ENCODE measurements at places on chromosomes 12 and 14. TPM values are rescaled to one million over a fixed set of nuclear protein-coding genes. Genes with fewer than 3 reads are reported as not detected.

DNA sequence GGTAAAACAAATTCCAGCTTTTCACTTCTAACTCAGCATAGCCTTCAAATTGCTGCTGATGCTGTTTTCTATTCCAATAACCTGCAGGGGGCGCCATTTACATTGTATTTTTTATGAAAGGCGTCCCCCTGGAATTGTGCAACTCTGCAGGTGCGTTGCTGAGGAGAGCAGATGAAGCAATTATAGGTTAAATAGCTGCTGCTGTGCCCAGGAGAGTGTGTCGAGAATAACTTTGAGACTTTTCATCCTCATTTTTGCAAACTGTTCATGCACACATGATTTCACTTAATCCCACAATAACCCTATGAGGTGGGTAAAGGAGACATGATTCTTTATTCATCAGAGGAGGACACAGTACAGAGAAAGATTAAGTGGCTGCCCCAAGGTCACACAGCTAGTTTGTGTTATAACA, 75.7 kb downstream of the MYRFL start:
- DNase-seq: peak; percentile 85

DNA sequence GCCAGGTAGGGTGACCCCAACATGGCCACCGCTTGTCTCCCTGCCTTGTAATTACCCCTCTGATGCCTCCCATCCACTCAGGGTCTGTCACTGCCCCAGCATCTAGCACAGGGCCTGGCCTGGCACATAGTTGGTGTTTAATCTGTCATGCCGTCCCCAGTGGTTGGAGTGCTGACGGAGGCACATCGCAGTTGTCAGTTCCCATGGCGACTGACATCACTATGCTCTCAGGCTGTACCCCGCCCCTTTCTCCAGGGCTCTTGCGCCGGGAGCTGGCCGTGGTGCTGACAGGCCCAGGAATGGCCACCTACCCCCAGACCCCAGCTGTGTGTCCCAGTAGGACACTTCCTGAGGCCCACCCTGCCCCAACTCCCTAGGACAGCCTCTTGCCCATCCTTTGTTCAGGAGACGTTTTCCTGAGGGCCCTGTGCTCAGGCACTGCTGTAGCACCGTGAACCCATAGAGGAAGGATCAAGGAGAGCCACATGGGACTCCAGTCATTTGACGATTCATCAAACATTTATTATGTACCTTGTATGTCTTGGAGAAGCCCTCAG, 23.0 kb downstream of the FAM222A start:
- peak; percentile 57 for DNase-seq

EDDM3A gene
- total RNA-seq: not detected

DNA sequence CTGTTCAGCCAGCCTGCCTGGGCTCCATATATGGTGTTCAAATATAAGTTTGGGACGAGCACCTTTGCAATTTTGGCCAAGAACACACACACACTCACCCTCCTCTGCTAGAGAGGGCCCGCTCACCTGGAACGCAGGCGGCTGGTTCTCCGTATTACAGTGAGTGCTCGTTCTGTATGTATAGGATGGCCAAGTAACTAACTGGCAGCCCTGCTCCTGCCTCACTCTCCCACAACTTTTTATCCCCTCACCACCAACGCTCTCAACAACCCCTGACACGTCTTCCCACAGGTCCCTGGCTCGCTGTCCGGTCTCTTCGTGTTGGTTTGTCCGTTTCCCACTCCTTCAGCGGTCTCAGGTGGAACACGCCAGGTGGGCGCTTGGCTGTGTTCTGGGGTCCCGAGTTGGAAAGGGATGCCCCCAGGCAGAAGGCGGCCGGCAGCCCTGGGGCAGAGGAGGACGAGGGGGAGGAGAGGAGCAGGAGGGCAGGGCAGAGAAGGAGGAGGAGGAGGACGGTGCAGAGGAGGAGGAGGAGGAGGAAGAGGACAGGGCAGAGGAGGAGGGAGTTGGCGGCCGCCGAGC, 398 bp upstream of the MSRB3 start:
- DNase-seq: no peak

GRCh38 chr12:20140751-20141150, 227.6 kb upstream of the PDE3A start:
- no peak for DNase-seq

- no peak for DNase-seq
Measured at GRCh38 chr12:54786081-54786480, 68.2 kb upstream of the MUCL1 start.

TMEM132C gene
- 13.5 TPM for total RNA-seq

GRCh38 chr12:25301798-25302197, 51.1 kb upstream of the KRAS start:
- no peak for DNase-seq

- DNase-seq: no peak
Measured at GRCh38 chr14:20350860-20351259, 7.4 kb downstream of the PARP2 start.

DNA sequence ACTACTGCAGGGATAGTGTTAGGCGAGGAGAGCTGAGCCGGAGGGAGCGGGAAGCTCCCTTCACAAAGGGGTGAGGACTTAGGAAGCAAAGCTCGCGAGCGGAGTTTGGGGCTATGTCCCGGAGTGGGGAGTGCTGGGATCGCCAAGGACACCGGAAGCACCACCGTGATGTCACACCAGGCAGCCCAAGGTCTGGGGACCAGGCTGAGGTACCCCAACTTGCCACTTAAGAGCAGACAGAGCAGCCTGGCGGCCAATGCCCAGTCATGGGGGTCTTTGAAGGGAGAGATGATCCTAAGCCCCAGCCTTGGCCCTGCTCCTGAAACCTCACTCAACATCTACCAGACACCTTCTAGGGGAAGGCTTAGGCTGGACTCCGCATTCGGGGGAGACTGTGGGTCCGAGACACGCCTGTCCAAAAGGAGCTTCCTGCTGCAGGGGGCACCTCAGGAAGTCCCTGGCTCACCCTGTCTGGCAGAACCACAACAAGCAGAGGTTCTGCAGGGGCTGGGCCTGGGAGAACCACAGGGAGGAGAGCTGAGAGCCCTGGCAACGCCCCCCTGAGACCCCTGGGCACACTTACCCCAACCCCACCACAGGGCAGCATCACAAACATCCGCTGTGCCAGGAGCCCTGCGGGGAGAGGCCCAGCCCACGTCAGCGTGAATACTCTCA, 17.8 kb downstream of the SLC48A1 start:
- DNase-seq: no peak

NKX2-1 gene
- total RNA-seq: 0.22 TPM

GRCh38 chr12:116783525-116784237, 45.6 kb downstream of the RNFT2 start:
- DNase-seq: no peak

GRCh38 chr12:51401900-51402299, 10.7 kb upstream of the GALNT6 start:
- no peak for DNase-seq

KLRC3 gene
- not detected for total RNA-seq

GRCh38 chr12:92145481-92145730, 240 bp downstream of the BTG1 start:
- no peak for DNase-seq

DNA sequence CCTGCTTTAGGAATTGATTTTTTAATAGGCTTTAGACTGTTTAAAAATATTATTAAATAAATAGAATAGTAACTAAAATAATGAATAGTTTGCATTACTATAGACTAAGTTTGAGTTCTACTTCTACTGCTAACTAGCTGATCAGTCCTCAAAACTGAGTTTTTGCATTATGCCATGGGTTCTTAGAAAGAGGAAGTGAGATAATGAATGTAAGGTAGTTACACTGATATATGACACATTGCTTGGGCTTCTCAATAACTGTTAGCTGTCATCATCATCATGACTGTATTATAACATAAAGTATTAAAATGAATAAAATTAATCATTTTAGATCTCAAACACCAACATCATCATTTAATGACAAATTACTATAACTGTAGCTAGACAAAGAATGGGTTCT, 949.7 kb downstream of the TRHDE start:
- DNase-seq: no peak

MYF6 gene
- total RNA-seq: not detected

DNA sequence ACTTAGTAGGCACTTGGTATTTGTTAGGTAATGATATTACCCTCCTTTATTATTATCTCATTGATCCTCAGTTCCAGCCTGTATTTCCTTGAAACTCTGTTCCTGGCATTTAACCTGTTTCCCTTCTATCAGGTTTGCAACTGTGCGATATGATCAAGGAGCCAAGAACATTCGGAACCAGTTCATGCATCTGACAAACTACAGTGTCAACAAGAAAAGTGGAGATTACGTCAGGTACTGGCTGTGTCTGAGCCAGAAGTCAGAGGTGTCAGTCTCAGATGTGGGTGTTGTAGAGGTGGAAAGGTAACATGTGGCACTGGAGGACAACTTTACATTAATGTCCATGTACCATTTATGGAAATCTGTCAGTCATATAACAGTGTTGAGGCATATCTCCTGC, 56.7 kb downstream of the TTLL5 start:
- DNase-seq: no peak

DNA sequence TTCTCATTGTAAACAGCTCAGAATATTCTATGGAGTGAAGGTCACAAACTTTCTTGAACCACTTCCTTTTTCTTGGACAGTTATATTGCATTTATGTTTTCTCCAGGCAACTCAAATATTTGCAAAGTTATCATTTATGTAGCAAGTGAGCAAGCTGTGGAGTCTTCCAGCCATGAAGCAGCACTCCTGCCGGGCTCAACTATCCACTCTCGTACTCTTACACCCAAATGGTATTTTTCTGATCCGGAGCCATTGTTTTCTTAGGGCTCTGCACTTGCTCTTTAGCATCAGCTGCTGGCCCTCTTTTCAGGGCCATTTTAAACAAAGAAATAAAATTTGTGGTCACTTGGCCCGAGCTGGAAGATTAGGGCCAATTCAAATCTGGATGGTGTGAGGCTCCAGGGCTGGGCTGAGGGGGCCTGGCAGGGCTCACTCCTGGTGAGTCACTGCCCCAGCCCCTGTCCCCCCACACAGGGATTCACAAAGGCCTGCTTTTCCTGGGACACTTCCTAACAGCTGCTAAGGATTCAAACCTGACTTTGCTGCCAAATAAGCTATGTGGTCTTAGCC, 19.7 kb downstream of the SYNE3 start:
- DNase-seq: no peak

DNA sequence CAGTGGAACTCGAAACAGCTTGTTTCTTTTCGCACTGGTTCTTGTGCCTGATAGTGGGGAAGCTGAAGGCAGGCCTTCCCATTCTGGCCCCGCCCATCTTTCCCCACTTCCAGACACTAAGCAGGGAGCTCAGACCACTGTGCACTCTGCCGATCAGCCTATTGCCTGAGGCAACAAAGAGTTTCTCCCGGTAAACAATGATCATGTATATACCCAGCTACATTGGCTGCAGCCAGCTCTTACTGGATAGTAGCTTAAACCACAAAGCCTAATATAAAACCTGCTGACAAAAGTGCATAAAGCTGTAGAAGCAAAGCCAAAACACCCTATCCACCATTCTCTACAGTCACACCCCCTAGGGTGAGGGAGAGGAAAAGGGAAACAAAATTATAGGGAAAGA, 24.7 kb upstream of the GLIPR1 start:
- no peak for DNase-seq

DNA sequence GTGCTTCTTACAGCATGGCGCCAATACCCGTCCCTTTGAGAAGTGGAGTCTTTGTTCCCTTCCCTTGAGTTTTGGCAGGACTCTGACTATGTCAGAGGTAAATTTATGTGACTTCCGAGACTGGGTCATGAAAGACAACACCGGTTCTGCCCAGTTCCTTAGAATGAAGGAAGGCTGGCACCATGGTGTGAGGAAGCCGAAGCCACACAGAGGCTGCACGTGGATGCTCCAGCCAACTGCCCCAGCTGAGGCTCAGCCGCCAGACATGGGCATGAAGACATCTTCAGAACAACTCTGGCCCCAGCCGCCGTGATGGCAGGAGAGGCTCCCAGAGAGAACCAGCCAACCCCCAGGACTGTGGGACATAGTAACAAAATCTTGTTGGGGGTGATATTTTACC, 111.2 kb downstream of the CALM1 start:
- no peak for DNase-seq

GLS2 gene
- 0.98 TPM for total RNA-seq

WNT5B gene
- 10.6 TPM for total RNA-seq

DNA sequence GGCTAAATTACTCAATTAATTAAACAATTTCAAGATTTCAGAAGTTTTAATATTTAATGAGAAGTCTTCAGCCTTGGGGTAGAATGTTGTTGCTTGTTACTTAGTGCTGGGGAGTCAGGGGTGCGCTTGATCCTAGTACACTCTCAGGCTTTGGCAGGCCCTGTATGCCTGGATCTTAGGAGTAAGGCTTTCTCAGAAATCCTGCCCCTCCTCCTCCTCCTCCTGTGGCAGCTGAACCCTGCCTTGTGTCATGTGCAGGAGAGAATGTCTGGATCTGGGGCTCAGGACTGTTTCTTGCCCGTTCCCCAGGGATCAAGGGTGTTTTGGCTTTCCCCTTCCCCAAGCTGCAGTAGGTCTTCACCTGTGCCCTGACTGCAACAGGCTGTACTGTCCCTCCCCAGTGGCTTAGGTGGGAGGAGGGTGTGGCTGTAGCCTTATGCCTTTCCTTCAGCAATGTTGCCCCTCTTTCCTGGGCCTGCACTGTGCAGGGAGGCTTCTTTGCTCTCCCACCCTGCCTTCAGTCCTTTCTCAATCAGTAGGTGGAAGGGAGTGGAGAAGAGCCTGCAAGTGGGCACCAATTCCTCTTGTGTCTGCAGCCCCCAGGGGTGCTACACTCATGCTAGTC, 108.2 kb downstream of the SLC38A6 start:
- no peak for DNase-seq

GRCh38 chr14:77238356-77238755, 32.6 kb downstream of the NGB start:
- DNase-seq: no peak

CBLN3 gene
- total RNA-seq: 7.0 TPM

DNA sequence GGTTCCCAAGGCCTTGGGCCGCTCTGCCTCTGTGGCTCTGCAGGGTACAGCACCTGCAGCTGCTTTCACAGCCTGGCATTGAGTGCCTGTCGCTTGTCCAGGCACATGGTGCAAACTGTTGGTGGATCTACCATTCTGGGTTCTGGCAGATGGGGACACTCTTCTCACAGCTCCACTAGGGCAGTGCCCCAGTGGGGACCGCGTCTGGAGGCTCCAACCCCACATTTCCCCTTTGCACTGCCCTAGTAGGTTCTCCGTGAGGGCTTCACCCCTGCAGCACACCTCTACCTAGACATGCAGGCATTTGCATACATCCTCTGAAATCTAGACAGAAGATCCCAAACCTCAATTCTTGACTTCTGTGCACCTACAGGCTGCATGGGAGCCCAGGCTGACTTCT, 19.2 kb upstream of the ASPG start:
- DNase-seq: no peak

DNA sequence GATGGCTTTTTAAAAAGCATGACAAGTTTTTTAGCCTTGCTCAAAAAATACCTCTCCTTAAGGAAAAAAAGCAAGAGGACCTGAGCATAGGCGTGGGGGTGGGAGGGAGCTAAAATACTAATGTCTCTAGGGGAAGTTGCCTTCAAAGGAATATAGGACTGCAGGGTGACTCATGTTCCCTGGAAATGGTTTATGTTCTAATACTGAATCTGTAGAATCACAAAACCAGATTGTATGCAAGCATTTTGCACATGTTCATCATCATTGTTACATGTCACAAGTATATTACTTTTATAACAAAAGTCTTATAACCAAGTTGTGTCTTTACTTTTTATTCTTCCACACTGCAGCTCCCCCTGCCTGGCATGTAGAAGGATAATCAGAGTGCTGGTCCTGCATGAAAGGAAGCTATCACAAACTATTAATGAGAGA, 36.6 kb downstream of the GPR135 start:
- DNase-seq: no peak
